ENCODE measurements at places on chromosomes 13 and 19. TPM values are rescaled to one million over a fixed set of nuclear protein-coding genes. Genes with fewer than 3 reads are reported as not detected.

The IGFL1 gene
- total RNA-seq, result not detected

The ZNF429 gene
- 5.4 TPM for total RNA-seq

The ZNF91 gene
- total RNA-seq, result 18.2 TPM

The BRME1 gene
- total RNA-seq, result 3.4 TPM

The CASP14 gene
- not detected for total RNA-seq

The TYROBP gene
- not detected for total RNA-seq

The CYP2A6 gene
- not detected for total RNA-seq

The GPR18 gene
- 0.10 TPM for total RNA-seq

The SOX1 gene
- 0.15 TPM for total RNA-seq

The ATXN8OS gene
- not detected for total RNA-seq

The LGALS14 gene
- not detected for total RNA-seq

The GYS1 gene
- total RNA-seq, result 35.2 TPM

The PSG5 gene
- total RNA-seq, result not detected

The CNMD gene
- 51.7 TPM for total RNA-seq

The TSHZ3 gene
- total RNA-seq, result 2.0 TPM

The ERICH6B gene
- not detected for total RNA-seq

The FOXO1 gene
- total RNA-seq, result 24.3 TPM

The IGFL2 gene
- 0.17 TPM for total RNA-seq

The ZNF780B gene
- total RNA-seq, result 1.7 TPM

The ADGRE2 gene
- total RNA-seq, result not detected

The NOTCH3 gene
- total RNA-seq, result 52.1 TPM

The LRP3 gene
- total RNA-seq, result 54.8 TPM

The BIVM gene
- total RNA-seq, result 10.0 TPM

The CPB2 gene
- total RNA-seq, result not detected

The CYP4F12 gene
- not detected for total RNA-seq

The SERP2 gene
- total RNA-seq, result 0.17 TPM

The ARHGAP33 gene
- 6.4 TPM for total RNA-seq

The BCAM gene
- 24.2 TPM for total RNA-seq

The RINL gene
- total RNA-seq, result 34.0 TPM

The KCNC3 gene
- total RNA-seq, result 0.14 TPM

The FUT2 gene
- 1.8 TPM for total RNA-seq

The APOC1 gene
- total RNA-seq, result 65.6 TPM

The HNRNPA1L2 gene
- 1.7 TPM for total RNA-seq

The ZNF541 gene
- total RNA-seq, result not detected

The CEACAM5 gene
- total RNA-seq, result not detected

The ZNF93 gene
- total RNA-seq, result not detected

Measured in H7 (cell line).